ENCODE measurements at places on chromosomes 1 and 21.

DNA sequence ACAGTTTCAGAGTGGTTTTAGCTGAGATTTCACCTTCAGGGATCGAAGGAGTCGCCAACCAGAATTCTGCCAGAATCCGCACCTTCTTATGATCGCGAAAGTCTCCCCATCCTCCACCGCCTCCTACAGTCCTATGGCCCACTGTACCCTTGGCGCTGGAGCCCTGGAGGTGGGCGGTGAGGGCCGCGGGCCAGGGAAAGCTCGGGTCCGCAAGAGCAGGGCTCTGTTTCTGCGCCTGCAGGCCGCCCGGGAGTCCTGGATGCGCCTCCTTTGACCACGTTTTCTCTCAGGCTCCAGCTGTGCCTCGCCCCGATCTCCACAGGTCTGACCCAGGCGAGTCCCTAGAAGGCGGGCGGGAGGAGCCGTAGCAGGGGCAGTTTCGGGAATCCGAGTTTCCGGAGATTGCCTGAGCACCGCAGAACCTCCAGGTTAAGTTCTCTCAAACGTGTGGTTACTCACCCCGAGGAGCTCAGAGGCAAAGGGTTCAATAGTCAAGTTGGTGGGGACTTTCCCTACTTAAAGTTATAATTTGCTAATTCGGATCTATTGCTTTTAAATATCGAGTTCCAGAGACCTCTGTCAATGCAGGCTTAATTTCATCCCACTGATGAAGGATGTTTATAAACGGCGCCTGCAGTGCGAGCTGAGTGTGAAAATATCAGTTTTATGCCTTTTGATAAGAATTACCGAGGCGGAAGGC, 3.2 kb upstream of the LHX8 start:
- DNase-seq = no peak

GRCh38 chr1:52365071-52365745, 797 bp downstream of the CC2D1B start:
- peak; percentile 28 for DNase-seq

- no peak for DNase-seq
Observed at GRCh38 chr1:63524201-63524600, 876 bp downstream of the EFCAB7 start.

DNA sequence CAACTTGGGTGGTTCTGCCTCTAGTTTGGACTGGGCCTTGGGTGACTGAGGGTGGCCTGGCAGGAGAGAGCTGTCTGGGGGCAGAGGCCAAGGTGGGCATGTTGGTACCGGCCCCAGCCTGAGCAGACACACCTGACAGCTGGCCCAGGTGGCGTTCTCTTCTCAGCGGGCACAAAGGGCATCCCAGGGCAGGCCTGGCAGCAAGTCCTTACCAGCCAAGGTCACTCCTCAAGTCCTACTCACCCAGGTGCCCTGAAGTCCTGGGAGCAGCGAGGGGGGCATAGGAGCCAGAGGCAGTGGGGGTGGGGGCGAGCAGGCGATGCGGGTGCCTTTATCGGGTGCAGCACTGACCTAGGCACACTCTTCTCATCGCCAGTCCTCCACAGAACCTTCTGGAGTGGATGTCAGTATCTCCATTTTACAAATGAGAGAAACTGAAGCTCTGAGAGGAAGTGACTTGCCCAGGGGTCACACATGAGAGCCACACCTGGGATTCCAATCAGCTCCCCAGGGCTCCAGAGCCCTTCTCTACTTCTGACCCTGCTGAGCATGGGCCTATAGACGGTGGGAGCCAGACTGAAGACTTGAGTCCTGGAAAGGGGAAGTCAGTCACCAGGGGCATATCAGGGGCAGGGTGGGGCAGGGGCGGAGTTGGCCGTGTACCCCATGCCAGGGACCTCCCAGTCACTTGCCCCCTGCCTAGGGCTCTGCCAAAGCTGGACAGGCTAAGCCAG, 587 bp upstream of the SLC25A34 start:
- DNase-seq = no peak

- DNase-seq = no peak
Observed at GRCh38 chr1:93813076-93813475, 65.9 kb downstream of the DNTTIP2 start.

DNA sequence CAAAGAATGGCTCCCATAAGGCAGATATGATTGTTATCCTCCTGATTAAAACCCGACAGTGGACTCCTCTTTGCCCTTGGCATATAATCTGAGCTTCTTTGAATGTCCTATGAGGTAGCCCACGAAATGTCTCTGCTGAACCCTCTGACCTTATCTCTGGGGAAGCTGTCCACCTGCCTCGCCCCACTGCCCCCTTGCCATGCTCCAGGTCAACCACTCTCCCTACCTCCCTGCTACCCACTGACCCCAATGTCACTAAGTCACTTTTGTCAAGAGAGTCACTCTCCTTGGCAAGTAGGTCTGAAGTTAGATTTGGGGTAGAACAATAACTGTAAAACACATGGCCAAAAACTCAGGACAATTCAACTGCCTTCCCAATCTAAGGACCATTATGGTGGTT, 54.5 kb downstream of the UTP25 start:
- DNase-seq = no peak

- no peak for DNase-seq
Observed at GRCh38 chr21:15521644-15522001, 208.2 kb upstream of the USP25 start.

GRCh38 chr1:33338048-33338439, 17.1 kb upstream of the A3GALT2 start:
- no peak for DNase-seq

DNA sequence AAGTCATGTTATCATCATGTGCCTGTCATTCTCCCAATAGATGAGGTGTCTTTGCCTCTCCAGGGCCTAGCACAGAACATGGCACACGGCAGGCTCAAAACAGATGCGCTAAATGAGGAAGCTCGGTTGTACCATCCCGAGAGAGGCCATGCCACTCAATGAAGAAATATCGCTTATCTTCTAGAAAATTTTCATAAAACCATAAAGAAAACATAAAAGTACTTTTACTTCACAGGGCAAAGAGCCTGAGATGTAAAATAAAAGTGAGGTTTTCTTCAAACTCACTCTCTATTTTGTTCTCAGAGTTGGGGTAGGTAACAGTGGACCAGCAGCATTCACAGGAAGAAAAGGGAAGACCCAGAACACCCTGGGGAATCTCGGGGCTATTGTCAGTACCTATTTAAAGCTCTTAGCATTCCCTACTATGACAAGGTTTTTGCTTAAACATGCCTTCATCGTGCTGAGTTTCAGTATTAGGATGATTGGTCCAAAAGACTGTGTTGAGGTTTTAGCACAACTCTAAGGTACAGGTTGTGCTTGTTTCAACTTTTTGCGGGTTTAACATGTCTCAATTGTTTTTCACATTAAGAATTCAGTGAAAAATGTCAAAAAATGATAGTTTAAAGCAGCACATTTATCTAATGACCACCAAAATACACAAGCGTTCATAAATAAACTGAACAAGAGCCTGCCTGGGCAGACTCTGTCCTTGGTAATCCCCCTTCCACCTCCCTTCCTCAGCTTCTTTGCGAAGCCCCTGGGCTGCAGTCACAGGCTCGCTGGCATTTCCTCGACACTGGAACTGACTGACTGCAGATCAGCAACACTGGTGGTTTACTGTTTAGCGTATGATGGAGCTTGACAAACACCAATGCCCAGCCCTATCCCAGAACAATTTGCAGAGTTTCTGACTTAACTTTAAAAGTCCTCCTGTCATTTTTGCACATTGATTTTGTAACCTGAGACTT, 55.6 kb downstream of the COQ8A start:
- DNase-seq = no peak

GRCh38 chr1:192038567-192038966, 119.7 kb upstream of the RGS18 start:
- DNase-seq = no peak

- DNase-seq = no peak
Observed at GRCh38 chr1:7339953-7340352, 431.1 kb upstream of the VAMP3 start.

- peak; percentile 65 for DNase-seq
Observed at GRCh38 chr1:152188673-152189591, 29.9 kb upstream of the RPTN start.

DNA sequence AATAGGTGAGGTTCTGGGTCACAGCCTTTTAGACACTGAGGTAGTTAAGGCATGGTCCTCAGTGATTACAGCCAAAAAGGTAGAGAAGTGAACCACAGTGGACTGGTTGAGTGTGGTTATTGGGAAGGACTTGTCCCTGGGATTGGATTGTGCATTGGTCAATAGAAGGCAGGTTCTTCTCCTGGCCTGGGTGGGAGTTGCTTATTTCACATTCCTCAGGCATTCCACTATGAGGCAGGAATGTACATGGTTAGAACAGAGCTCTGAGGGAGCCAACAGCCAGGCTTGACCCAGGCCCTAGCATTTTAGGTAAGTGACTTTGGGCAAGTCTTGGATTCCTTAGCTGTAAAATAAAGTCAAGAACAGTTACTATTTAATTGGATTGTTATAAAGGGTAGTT, 97.9 kb upstream of the MARK1 start:
- no peak for DNase-seq

DNA sequence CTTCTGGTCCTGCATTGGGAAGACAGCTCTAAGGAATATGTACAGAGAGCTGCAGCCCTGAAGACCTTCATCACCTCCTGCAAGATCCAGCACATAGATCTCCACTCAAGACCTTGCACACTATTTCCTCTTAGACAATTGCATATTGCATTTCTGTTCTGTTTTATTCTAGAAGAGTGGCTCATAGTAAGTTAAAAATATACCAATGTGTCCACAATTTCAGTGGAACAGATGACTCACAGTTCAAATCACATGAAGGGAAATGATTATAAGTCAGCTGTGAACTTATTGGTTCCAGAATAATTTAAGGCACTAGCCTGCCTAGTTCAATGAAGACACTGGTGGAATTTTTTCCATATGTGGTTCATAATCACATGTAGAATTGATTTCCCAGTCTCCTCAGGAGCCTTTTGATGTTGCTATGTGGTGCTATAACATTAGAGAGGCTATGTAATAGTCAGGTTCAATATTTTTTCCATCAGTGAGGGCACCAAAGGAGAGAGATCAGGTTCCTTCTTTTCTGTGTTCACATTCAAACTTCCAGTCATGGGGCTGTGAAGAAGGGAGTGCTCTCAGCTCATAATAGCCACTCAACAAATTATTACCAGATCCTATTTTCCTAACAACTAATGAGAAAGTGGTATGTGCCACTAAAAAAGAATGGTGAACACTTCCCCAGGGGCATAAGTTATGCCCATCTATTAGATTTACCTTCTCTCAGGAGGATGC, 9.8 kb upstream of the AK5 start:
- DNase-seq = no peak

DNA sequence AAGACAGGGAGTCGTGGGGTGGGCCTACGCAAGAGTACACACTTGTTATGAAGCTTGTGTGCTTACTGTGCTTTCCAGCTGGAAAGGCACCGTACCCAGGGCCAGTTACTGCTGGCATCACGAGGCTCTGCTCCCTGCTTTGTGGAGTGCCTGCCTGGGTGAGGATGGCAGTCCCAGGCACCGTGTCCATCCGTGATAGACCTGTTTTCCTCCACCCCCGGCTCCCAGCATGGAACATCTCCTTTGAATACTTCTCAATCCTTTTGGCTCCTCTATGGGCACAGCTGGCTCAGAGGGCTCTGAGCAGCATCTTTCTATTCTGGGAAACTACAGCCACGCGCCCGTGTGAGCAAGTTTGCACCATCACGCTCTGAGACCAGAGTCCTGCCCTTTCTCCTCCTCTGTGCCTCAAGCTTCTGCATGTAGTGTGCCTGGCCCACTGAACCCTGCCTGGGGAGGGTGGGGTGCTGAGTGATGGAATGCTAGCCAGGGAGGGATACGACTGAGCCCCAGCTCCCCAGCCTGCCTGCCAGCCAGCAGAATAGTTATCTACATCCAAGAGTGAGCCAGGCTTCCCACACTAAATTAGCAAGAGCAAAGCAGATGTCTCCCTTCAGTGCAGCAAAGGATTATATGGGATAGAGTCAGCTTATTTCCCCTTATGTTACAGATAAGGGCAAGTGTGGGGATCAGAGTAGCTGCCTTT, 7.1 kb upstream of the TNR start:
- DNase-seq = no peak

GRCh38 chr1:153793973-153794615, 18.9 kb downstream of the SLC27A3 start:
- DNase-seq = no peak

DNA sequence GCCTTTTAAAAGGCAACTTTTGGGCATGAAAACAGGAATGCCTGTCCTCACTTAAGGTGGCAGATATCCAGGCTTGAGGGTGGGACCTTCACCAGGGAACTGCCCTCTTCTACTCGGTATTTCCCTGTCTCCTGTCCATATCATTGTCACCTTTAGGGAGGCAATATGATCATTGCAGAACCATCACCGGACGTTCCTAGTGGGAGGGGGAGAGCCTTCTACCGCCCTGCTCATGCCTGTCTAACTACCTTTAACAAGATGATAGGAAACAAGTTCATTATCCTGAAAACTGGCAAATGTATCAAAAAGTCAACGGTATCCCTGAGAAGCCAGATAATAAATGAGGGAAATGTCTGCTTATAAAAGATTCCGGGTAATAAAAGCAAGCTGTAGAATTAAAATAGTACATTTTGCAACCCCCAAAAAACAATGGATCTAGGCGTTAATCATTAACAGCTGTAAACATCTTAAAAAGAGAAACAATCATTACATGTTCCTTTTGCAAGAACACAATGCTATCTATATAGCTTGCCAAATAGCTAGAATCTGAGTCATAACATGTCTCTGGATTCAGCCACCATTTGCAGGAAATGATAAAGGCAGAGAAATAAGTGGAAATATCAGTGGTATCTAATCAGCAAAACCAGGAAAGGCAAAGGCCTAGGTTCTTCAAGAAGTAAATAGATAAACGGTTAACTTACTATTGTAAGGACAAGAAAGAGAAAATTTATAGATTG, 852.9 kb upstream of the ADGRL4 start:
- no peak for DNase-seq

DNA sequence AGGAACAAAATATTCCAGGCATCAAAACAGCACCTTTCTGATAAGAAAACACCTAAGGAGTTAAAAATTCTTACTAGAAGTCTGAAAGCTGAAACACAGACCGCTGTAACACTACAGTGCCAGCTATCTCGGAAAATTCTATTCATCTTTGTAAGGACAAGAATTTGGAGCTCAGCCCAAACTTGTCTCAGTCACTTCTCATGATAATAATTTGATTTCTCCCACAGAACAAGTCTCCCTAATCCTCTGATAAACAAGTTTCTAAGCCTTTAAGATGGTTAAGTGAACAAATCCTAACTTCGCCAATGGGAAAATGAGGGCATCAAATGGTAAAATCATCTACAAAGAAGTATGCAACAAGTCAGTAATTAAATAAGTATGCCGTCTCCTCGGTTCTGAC, 59.9 kb downstream of the SIPA1L2 start:
- DNase-seq = no peak
